ENCODE measurements at places on chromosomes 13 and 19.

- DNase-seq, result no peak
These were observed 10.4 kb upstream of the LCP1 start for GRCh38 chr13:46192412-46192811.

GRCh38 chr13:58207501-58207900, 576.0 kb downstream of the PCDH17 start:
- no peak for DNase-seq

DNA sequence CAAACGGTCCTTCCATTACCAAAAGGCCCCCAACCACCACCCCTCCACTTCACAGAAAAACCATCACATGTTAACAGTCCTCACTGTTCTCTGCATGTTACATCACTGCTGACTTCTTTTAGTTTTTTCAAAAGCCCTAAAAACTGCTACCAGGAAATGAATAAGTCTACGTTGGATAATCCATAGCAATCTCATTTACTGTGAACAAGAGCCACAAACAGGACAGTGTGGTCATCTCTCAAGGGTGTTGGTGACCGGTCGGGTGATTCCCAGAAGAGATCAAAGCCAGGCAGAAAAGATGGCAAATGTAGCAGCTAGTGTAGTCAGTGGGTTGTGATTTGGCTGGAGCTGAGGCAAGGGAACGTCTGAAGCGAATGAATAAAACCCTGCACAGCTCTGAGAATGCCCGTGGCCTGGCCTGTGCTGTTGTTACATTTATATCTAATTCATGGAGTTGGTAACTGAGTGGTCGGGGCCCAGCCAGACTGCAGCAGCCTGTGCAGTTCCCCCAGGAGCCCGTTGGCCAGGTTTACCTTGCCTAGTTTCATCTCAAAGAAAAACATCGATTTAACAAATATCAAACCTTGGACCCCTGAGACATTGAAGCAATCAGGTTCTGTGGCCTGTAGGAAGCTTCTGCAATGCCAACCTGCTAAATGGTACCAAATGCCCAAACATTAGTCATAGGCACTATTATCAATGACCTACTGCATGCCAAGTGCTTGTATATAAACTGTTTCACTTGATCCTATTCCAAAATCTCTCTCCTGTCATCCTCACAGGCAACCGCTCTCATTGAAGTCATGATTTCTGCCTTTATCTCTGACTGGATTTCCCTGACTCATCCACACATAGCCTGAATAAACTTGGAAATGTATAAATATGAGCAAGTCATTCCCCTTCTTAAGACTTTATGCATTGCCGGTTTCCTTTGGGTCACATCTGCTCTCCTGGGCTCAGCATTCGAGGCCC, 153.8 kb upstream of the SERP2 start:
- DNase-seq, result peak; percentile 40

GRCh38 chr13:68998056-68998455, 1109.6 kb upstream of the ATXN8OS start:
- no peak for DNase-seq

GRCh38 chr13:106477303-106477702, 58.2 kb downstream of the EFNB2 start:
- DNase-seq, result no peak

DNA sequence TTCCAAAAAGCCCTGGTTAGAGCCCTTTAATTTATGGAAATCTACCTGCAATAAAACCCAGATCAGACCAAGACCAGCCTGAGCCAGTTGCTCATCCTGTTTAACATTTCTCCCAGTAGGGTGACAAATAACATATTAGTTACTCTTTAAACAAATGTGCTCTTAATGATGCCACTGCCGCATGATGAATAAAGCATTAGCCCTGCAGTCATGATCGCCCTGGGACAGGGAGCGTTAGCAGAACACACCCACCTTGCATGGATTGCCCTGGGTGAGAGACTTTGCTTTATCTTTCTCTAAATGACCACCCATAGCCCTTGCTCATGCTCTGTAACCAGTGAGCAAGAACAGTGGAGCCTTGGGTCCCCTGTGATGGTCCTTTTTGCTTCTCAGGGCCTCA, 362.4 kb downstream of the ENOX1 start:
- no peak for DNase-seq

DNA sequence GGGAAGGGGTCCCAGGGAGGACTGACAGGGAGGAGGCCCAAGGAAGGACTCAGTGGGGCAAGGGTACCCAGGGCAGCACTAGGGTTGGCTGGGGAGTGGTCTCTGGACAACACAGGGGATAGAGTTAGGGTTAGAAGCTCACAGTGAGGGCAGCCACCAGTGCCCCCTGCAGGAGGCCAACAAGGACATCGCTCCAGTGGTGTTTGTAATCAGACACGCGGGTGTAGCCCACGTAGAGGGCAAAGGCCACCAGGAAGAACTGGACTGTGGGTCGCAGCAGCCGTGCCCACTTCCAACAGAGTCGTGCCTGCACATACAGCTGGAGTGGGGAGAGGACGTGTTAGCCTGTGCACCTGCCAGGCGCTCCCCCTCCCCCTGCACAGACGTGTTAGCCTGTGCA, 9.2 kb downstream of the PLPP2 start:
- DNase-seq, result no peak

GRCh38 chr13:30409886-30410704, 12.2 kb upstream of the UBE2L5 start:
- peak; percentile 67 for DNase-seq

- no peak for DNase-seq
These were observed 237.4 kb downstream of the LMO7 start for GRCh38 chr13:75873494-75873893.

- DNase-seq, result peak; percentile 48
These were observed 97.1 kb downstream of the SIPA1L3 start for GRCh38 chr19:38004186-38004520.

DNA sequence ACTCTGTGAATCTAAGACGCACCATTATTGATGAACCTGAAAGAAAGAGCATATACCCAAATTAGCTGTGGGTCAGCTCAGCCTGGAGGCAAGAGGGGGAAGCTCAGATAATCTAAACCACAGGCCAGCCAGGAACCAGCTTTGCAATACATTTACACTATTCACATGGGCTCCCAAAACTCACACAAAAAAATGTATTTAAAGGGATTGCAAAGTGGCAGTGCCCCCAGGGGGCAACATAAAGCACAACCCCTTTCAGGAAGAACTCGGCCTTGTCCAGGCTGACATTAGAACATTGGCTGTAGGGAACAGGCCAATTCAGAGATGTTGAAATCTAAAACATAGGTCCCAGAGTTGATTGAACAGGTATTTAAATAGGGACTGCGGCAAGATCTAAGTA, 3.2 kb upstream of the PROZ start:
- no peak for DNase-seq

GRCh38 chr13:24777171-24777570, 13.2 kb downstream of the RNF17 start:
- DNase-seq, result peak; percentile 15

DNA sequence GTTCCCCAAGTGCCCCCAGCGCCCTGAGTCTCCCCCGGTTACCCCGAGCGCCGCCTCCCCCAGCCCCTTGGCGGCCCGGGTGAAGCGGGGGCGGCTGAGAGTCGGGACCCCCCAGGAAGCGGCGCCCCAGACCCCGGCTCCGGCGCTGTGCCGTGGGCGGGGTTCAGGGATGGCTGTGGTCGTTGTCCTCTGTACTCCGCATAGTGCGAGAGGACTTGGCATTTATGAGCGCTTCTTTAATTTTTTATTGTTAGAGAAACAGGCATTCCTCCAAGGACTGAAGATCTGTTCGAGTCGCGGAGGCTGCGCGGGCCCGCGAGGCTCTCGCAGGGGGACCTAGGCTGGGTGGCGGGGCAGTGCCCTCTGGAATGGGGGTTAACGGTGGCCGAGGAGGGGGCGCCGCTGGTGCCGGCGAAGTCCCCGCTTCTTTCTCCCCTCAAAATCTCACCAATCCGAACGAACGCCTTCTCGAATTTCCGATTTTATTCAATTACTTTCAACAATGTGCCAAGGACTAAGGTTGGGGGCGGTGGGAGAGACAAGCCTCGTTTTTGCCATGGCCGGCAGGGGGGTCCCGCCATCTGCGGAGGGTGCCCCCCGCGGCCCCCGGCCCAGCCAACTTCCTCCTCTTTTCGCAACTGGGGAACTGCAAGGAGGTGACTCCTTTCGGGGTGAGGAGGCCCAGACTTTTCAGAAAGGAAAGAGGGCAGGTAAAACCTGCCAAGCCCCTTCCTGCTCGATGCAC, 596 bp upstream of the GJB2 start:
- no peak for DNase-seq

GRCh38 chr13:28324181-28324789, 170.6 kb downstream of the FLT1 start:
- DNase-seq, result peak; percentile 42

DNA sequence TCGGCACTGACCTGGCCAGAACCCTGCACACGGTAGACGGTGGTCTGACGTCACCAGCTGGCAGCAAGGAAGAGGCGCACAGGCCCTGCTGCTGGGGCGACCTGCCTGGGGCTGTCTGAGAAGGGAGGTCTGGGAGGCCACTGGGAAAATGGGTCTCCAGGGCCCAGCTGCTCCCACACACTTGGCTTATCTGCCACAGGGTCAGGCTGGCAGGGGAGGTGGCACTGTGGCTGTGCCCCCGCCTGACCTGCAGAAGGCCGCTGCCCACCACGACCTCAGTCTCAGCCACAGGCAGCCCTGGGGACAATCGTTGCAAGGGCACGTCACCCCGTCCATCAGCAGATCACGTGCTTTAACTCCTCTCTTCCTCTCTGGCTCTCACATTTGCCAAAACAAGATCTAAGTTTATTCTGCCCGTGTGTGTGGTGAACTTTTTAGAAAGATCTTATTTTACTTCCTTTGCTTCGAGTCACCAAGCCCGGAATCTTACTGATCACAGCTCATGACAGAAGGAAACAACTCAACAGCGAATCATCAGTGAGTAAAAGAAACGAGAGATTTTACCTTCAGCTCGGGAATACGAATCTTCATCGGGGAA, 45.2 kb upstream of the RANBP3 start:
- no peak for DNase-seq

GRCh38 chr13:100275746-100276145, 186.9 kb downstream of the PCCA start:
- DNase-seq, result no peak

DNA sequence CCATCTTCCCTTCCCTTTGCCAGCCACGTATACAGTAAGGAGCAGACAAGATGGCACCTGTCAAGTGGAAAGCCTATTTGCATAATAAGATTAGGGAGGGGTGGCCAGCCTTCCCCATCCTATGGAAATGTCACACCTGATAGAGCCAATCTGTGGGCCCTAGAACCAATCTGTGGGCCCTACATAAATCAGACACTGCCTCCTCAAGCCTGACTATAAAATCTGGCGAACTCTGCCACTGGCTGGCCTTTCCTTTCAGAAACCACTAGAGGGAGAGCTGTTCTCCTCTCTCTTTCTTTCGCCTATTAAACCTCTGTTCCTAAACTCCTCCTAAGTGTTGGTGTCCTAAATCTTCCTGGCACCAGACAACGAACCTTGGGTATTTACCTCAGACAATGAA, 231.5 kb upstream of the KLHL1 start:
- DNase-seq, result no peak

DNA sequence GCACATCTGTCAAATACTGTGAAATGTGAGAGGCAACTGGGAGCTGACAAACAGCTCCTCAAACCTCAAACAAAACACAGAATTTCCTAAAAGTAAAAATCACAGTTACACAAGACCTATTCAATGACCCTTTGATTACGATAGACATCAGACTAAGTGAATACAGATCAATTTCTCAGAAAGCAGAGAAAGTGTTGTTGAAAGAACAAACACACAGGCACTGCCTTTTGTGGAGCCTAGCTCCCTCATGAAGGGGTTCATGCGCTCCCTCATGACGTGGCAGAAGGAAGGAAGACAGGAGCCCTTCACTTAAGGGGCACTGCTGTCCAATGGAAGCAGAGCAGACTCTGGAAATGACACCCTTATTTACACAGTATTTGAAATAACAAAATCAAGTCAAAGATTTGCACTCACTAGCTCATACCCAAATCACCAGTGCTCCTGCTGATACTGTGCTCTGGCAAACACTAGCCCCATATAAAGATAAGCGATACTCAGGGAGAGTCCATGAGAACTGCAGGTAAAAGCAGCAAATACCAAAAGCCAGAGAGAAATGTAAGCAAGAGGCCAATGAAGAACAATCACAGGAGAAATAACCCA, 144.9 kb downstream of the KLF12 start:
- DNase-seq, result no peak

DNA sequence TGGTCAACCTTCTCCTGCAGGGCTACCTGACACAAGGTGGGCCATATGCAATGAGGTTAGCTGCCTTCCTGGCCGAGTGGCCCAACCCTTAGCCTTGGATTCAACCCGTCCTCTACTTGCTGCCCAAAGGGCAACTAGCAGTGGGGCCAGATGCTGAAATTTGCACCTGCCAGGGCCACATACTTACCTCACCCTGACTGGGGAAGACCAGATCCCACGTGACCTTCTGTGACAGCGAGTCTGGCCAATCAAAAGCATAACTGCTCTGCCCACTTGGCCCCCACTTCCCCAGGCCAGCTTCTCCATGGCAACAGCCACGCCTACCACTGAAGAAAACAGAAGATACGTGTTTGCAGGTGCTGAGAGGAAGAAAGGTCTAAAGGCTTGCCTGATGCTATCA, 10.9 kb downstream of the PEG3 start:
- no peak for DNase-seq

- DNase-seq, result no peak
These were observed 92.7 kb downstream of the TSHZ3 start for GRCh38 chr19:31256593-31256960.

DNA sequence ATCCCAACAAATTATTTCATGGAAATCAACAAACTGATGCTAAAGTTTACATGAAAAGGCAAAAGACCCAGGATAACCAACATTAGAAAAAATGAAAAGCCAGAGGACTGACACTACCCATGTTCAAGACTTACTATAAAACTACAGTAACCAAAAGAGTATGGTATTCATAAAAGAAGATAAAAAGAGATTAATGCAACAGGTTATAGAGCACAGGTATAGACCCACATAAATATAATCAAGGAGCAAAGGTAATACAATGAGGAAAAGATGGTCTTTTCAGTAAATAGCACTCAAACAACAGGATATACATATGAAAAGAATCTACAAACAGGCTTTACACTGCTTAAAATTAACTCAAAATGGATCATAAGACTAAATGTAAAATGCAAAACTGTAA, 1342.7 kb downstream of the UQCRFS1 start:
- DNase-seq, result no peak

- no peak for DNase-seq
These were observed 652.2 kb upstream of the PCDH20 start for GRCh38 chr13:62067821-62068220.

DNA sequence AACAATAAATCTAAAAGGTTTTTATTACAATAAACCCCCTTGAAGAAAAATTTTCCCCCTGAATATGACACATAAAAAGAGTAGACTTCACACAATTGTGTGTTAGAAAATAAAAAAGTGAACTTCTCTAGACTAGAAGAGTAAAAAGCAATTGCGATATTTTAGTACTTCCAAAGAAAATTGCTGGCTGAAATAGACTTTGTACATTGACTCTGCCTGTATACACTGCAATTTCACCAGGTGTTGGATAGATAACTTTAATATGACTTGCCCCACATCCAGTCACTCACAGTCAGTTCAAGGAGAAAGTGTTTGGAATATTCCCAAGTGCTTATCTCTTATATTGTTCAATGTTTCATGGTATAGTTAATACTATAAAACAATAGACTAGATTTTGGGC, 1780.1 kb upstream of the PCDH20 start:
- no peak for DNase-seq
